Naive thymus-derived CD8-positive, alpha-beta T cell (primary cell): ENCODE measurements at places on chromosomes 7 and 10.

- no peak for DNase-seq
Observed at GRCh38 chr10:97991871-97992270, 38.5 kb downstream of the CRTAC1 start.

DNA sequence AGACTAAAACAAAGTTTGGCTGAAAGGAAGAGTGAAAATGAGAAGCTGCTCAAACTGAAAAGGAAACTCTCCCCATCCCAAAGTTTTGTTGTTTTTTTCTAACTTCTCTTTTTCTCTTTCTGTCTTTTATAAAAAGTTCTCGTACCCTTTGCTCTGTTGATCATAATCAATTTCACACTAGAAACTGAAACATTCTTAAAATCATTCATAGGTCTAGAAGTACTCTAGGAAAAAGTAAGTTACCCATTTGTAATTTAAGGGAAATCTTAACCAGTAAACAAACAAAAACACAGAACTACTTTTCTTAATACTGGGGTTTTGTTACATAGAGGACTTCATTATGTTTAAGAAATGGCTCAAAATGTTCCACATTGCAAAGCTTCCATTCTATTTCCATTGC lies 339.8 kb downstream of the SEMA3D start:
- no peak for DNase-seq

- peak; percentile 77 for DNase-seq
Observed at GRCh38 chr10:75209921-75210281, 695 bp upstream of the VDAC2 start.

- no peak for DNase-seq
Observed at GRCh38 chr7:148161776-148162175, 428.8 kb upstream of the C7orf33 start.

DNA sequence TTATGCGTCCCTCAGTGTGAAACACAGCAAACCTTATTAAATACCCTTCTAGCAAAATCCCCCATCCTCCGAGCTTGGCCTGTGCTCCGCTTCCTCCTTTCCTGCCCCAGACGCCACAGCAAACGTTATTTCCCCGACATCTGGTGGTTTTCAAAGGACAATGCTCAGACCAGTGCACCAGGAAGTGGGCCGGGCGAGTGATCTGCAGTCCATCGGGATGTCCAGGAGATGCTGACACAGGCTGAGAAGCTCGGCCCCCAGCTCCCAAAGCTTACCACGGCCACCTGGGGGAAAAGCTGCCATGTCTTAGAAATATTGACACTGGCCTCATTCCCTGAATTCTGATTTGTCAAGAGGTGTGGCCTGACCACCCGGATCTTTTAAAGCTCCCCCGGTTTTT lies 129.5 kb downstream of the PTPRN2 start:
- no peak for DNase-seq

- DNase-seq, result no peak
Observed at GRCh38 chr10:94088926-94089381, 95.2 kb downstream of the PLCE1 start.

GRCh38 chr7:105886776-105887175 lies 10.4 kb upstream of the ATXN7L1 start:
- no peak for DNase-seq

DNA sequence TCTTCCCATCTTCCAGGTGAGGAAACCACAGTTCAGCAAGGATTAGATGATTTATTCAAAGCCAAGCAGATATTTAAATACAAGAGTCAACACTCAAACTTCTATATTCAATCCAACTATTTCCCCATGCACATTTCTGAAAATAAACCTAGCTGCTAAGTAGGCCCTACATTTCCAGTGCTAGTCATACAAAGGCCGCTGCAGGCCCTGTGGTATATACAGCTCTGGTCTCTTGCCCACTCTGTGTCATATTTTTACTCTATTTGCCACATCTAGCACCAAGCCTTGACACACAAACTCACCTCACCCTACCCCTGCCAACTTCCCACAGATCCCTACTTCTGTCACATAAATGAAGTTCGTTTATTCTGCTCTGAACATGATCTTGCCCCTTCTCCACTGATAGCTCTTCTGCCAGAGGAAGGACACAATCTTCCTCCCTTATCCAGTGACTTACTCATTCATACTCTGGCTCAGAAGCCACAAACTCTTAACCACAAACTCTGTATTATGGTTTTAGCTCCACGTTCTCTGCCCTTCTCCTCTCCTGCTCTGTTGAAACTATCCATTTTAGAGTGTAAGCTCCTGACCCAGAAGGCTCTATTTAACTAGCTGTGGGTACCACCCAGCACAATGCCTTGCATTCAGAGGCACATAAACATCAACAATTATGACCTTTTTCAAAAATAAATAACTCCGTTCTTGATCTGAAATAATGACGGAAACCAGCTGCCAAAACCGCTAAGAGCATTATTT lies 180.7 kb downstream of the CPEB3 start:
- no peak for DNase-seq

GRCh38 chr7:44292876-44293560 lies 32.4 kb downstream of the CAMK2B start:
- DNase-seq, result no peak

GRCh38 chr7:101562531-101563197 lies 66.4 kb downstream of the MYL10 start:
- DNase-seq, result no peak

DNA sequence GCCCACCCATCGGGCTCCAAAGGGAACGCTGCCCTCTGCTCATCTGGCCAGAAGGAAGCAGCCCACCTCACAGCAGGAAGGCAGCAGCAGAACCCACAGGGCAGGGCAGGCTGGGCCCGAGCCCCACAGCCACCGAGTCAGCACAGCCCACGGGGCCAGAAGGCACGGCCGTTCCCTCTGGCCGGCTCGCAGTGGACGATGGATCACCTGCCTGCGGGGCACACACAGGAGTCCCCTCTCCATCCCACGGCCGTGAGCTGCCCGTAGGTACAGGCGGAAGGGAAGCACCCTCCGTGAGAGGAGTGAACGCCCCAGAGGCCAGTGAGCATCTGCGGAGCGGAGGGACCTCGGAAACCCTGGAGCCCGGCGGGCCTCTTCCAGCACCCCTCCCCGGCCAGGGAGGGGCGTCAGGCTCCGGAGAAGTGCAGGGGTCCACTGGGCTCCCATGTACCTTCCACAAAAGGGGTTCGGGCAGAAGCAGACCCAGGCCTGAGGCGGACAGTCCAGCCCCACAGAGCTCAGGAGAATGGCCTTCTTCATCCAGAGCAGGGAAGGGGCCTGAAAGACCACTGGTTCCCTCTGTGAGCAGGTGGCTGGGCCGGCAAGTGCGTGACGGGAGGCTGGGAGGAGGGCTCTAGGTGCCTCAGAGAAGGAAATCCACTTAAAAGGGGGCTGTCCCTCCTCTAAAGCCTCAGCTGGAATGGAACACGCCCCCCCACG lies 11.7 kb downstream of the NUDT1 start:
- no peak for DNase-seq

GRCh38 chr7:74001150-74001494 lies 26.9 kb upstream of the ELN start:
- DNase-seq, result no peak
